ENCODE measurements at places on chromosomes 2 and 18.

GRCh38 chr2:204127238-204127637 lies 190.7 kb downstream of the ICOS start:
- no peak for DNase-seq

DNA sequence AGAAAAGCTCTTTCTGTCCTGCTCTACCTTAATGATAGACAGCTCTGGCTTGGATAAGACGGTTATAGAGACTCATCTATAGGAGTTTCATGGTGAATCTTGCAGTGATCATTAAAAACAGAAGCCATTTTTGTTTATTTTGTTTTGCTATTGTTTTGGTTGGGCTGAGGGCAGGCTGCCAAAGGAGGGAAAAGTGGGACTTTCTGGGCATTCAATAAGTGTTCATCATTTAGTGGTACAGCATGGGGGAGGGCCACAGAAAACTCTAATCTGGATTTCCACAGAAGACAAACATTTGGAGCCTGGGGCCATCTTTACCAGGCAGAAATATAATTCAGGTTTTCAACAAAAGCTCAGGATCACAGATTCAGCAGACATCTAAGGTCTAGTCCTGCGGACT lies 62.4 kb upstream of the EFEMP1 start:
- no peak for DNase-seq

DNA sequence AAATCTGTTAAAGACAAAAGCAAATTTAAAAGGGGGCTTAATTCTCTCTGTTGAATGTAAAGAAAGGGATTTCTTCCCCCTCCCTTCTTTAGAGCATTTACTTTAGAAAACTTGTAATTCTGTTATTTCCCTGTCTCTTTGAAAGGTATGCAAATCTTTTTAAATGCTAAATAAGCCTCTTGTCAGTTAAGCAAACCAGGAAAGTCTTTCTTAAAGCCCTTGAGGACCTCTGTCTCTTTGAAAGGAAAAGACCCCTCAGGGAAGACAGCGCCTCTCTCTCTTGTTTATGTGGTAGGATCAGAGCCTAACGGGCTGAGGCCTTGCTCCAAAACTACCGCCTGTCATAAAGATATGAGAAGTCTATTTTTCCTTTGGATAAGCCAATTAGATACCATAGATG lies 139.9 kb upstream of the CDH7 start:
- no peak for DNase-seq

DNA sequence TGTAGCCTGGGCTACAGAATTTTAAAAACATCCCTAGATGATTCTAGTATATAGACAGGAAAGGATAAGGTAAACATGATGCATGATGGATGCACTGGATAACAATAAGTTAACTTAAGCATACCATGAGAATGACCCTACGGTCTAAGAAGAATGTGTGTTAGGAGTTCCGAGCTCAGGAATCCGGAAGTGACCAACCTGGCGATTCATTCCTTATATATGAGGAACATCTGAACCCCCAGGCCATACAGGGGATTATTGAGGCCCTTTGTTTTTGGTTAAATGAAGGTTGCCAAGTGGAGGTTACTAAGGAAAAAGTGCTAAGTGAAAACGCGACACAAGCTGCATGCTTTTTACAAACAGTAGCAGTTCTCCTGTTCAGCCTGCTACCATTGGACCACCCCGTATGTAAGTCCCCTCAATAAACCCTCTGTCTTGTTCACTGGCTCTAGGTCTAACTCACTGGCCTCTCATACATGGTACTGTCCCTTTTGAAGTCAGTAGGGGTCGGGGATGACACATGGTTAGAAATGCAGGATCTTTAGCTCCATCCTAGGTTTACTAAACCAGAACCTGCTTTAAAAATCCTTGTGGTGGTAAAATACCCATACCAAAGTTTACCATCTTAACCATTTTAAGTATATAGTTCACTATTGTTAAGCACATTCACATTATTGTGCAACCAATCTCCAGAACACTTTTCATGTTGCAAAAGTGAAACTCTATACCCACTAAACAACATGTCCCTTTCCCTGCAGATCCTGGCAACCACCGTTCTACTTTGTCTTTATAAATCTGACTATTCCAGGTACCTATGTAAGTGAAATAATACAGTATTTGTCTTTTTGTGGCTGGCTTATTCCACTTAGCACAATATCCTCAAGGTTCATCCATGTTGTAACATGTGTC lies 111.0 kb upstream of the MAP4K3 start:
- DNase-seq, result no peak

DNA sequence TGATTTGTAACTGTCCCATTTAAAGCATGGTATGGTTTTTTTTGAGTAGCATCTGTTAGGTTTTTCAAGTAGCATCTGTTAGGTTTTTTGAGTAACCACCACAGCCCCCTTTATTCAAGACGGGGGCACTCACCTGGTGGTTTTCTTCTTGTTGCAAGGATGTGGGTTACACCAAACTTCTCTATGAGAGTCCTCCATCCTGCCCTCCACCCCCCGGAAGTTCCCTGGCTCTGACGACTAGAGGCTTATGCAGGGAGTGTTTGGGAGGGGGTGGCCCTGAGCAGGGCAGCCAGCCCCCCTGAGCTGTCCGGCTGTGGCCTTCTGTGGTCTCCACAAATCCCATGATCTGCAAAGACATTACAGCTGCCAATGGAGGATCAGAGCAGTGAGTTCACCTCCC lies 39.3 kb downstream of the MTCL1 start:
- DNase-seq, result no peak

DNA sequence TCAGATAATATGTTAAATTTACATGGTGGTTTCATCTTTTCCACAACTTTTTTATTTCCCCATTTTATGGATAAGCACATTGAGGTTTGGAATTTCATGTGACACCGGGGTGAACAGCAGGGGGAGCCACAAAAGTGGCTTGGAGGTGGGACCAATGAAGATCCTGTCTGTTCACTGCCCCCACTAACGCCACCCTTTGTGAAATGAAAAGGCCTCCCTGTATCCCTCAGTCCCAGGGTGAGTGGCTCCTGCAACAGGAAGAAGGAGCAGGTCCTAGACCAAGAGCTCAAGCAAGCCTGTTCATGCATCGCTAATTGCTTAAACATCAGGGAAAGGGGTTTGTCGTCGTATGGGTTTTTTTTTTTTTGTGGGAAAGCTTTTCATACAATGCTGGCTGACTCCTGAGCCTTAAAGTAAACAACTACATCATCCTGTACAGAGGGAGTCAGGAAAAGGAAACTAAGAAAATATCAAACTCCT lies 267.8 kb upstream of the EPAS1 start:
- DNase-seq, result no peak

DNA sequence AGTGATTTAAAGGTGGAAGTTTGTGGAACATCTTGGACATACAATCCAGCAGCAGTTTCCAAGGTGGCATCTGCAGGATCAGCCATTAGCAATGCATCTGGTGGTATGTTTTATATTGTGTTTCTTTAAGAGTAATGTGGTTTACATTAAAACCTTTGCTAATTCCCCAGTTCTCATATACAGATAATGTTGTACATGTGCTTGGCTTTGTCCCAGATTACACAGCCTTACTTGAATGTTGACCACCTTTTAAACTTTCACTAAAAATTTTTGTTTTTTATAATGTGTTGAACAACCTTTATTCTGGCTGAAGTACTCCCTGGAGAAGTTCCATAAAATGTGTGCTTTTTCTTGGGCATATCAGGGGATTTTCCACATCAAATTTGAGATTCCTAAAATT lies 57.5 kb downstream of the MIB1 start:
- no peak for DNase-seq

DNA sequence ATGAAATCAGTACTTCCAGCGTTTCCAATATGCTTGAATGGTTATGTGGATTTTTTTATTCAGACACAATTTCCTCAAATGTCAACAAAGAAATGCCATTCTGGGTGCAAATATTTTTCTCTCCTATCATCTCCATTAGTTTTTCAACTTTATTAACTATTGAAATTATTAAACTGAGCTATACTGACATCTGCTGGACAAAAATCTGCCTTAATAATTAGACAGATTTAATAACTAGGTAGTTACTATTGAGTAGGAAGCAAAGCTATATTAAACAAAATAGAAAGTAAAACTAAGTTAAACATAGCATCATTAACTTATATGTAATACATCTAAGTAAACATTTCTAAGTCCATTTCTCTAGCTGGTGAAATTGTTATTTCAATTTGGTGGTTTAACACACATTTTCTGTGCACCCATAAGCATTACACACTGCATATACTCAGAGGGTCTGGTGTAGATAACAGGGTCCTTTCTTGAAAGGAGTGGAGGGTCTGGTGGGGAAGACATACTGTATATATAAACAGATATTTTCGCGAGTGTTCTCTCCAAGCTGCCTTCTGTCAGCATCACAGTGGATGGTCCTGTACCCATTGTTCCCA lies 77.0 kb downstream of the LANCL1 start:
- no peak for DNase-seq

DNA sequence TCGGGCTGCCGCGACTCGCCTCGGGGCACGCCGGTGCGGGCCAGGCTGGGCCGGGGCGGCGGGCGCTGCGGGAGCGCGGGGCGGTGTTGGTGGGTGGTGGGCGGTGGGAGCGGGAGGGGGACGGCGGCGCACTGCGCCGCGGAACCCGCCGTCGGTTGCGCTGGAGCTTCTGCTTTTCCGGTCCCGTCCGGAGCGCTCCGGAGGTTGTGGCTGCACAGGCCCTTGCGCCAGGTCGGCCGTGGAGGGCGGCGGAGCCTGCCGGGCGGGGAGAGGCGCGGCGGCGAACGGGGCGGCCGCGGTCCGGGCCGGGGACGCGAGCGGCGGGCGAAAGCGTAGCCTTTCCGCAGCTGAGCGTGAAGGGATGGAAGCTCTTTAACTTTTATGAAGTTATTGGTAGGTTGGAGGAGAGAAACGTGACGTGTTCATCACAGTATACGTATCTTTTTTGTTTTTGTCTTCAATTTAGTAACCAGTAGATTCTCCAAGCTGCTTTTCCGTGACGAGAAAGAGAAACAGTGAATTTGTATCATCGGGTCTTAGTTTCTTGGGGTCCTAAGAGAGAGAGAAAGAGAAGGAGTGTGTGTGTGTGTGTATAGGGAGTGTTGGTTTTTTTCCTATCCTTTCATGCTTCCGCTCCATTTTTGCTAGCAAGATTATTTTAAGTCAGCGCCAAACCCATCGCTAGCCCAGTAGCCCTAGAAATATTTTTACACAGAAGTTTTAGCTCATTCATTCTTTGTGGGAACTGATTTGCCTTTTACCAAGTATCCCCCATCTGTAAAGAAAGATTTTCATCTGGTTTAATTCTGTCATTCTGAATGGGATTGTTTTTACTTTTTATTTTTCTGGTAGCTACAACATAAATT lies 535 bp downstream of the ATG4B start:
- DNase-seq, result no peak

- DNase-seq, result no peak
Measured at GRCh38 chr2:122145856-122146255, 390.4 kb downstream of the TSN start.

DNA sequence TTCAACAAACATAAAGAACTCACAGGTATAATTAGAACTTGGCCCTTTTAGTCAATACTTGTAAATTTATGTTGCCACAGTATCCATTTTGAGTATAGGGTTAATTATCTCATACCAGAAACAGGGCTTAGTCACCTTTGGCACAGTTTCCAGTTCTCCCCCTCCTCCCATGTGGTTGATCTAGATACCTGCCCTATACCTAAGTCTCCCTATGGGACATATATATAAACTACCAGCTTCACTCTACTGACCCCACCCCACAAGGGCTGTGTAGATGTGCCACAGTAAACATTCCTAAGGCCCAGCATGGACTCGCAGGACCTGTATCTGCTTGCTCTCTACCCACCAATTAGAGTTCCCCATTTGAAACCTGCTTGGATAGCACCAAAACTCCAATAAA lies 371.7 kb upstream of the RND3 start:
- no peak for DNase-seq

DNA sequence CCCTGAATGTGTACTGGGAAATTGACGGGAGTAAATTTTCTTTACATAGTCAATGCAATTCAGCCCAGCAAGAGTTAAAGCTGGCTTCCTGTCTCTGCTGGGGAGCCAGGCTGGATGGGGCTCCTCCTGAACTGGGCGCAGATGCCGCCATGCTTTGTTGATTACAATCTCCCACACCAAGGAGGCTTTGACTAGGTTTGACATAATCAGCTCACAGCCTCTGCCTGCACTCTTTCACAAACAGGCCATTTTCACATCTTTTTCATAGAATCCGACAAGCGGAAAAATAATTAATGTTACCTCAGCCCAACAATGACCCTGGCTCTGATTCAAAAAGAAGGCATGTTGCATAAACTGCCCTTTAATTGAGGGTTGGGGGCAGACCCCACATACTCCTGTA lies 54.3 kb downstream of the FOXI3 start:
- no peak for DNase-seq

All from urothelium cell line (cell line).